ENCODE measurements at places on chromosomes 1 and 21. TPM values are rescaled to one million over a fixed set of nuclear protein-coding genes. Genes with fewer than 3 reads are reported as not detected.

CFH gene
- 4.0 TPM for total RNA-seq

ARMH1 gene
- 0.93 TPM for total RNA-seq

PTGFR gene
- not detected for total RNA-seq

PEA15 gene
- 200 TPM for total RNA-seq

AHDC1 gene
- total RNA-seq, result 18.3 TPM

FCRL4 gene
- not detected for total RNA-seq

RNPEP gene
- 88.0 TPM for total RNA-seq

SLC26A9 gene
- total RNA-seq, result 0.05 TPM

SOX13 gene
- 13.5 TPM for total RNA-seq

GBP6 gene
- not detected for total RNA-seq

TMEM82 gene
- not detected for total RNA-seq

NPR1 gene
- total RNA-seq, result 0.82 TPM

C1QC gene
- total RNA-seq, result not detected

KRTAP12-2 gene
- total RNA-seq, result not detected

CYP4Z1 gene
- not detected for total RNA-seq

NUDT4B gene
- total RNA-seq, result 0.35 TPM

SYCP1 gene
- total RNA-seq, result not detected

KCND3 gene
- total RNA-seq, result 0.05 TPM

CAP1 gene
- total RNA-seq, result 199 TPM

PTCH2 gene
- total RNA-seq, result 0.29 TPM

ATF6 gene
- 12.1 TPM for total RNA-seq

SPRR2G gene
- total RNA-seq, result not detected

HLX gene
- 3.9 TPM for total RNA-seq

PTPRC gene
- not detected for total RNA-seq

AADACL3 gene
- not detected for total RNA-seq

CD48 gene
- not detected for total RNA-seq

ARHGEF11 gene
- 20.2 TPM for total RNA-seq

PRMT6 gene
- total RNA-seq, result not detected

GJA9 gene
- total RNA-seq, result not detected

SH2D2A gene
- 2.8 TPM for total RNA-seq

RPE65 gene
- not detected for total RNA-seq

WDR26 gene
- total RNA-seq, result 34.7 TPM

SEC16B gene
- total RNA-seq, result 0.94 TPM

DMRTA2 gene
- total RNA-seq, result 0.23 TPM

RAB42 gene
- total RNA-seq, result 2.2 TPM

GLIS1 gene
- 0.08 TPM for total RNA-seq

YIPF1 gene
- total RNA-seq, result 12.5 TPM

C4BPB gene
- 1.6 TPM for total RNA-seq

ZNF648 gene
- total RNA-seq, result not detected

OR10Z1 gene
- total RNA-seq, result not detected
